ENCODE measurements at places on chromosomes 13 and 19. TPM values are rescaled to one million over a fixed set of nuclear protein-coding genes. Genes with fewer than 3 reads are reported as not detected.

DNA sequence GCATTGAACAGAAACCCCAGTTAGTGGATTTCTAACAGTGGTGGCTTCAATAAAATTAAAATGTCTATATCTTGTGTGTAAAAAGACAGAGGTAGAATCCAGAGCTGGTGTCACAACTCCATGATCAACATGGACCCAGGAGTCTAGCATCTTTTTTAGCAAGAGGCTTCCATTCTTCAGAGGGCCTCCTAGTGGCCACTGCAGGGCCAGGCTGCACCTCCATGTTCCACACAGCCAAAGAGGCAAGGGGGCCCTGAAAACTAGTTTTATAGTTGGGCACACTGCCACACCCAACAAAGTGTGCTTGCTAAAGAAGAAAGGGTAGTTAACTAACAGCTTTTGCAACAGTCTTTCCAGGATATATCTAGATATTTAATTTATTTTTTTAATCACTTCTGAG lies 12.9 kb downstream of the N4BP2L1 start:
- DNase-seq: peak; percentile 34

DNA sequence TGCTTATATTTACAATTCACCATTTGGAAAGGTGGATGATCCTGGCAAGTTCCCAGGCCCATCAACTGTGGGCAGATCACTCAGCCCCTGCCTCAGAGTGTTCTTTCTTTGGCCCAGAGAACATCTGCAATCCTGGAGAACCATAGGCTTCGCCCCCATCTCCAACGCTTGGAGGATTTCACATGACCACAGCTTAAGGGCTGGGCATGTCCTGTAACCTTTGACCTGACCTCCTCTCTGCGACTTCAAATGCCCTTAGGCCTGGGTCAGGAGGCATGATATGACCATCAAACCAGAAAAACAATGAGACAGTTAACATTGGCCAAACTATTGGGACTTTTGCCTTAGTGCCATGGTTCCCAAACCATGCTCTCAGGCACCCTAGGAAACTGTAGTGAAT lies 7.2 kb upstream of the MBNL2 start:
- DNase-seq: no peak

C19orf67 gene
- total RNA-seq: not detected

KCNN4 gene
- 0.41 TPM for total RNA-seq

EFNB2 gene
- total RNA-seq: 9.6 TPM
